ENCODE measurements at places on chromosomes 6 and 20. TPM values are rescaled to one million over a fixed set of nuclear protein-coding genes. Genes with fewer than 3 reads are reported as not detected.

- no peak for DNase-seq
These were observed at the start of gene LGSN for GRCh38 chr6:63319939-63320338. LGSN (minus strand) TSS chr6:63319983; CDS start chr6:63319943, 40 bp downstream.

MCHR2 gene
- not detected for polyA plus RNA-seq

RAD21L1 gene
- polyA plus RNA-seq: not detected

DNA sequence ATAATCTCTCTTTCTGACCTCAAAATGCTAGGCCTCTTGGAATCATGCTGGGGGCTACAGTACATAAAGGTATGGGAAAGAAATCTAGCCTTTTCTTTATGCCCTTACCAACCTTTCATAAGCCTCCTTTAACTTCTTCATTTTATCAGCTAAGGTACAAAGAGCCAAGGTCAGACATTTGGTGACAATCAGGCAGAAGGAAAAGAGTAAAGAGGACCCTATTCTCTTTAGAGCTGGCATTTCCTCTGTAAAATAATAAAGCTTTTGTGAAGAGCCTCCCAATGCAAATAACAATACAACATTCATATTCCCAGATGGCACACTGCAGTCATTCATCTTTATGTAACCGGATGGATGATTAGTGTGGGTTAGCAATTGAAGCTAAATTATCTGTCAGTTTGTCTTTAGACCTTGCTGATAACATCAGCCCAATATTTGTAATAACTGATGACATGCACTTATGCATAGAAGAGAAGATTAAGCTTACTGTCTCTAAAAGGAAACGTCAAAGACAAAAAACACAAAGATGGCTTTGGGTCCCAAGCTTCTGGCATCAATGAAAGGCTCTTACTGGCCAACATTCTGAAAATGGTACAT is 163.1 kb downstream of the IBTK start:
- DNase-seq: no peak

Data from left renal pelvis (tissue), 4 donors.